ENCODE measurements at places on chromosomes 4 and X. TPM values are rescaled to one million over a fixed set of nuclear protein-coding genes. Genes with fewer than 3 reads are reported as not detected.

DNA sequence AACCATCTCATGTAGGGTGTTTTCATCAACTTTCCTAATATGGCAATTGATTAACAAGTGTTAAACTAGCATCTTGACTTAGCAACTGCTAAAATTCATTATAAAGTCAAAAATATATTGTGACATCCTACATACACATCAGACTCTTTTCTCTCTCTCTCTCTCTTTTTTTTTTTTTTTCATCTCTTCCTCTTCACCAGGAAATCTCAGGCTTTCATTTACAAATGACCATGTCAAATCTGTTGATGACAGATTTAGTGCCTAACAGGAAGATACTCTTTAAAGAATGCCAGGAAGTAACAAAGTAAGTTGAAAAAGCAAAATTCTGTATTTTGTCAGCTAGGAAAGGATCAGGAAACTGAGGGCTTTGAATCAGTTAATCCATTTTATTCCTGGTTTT lies 365.5 kb downstream of the PCDH7 start:
- DNase-seq: no peak

ZNF630 gene
- 4.4 TPM for total RNA-seq

DNA sequence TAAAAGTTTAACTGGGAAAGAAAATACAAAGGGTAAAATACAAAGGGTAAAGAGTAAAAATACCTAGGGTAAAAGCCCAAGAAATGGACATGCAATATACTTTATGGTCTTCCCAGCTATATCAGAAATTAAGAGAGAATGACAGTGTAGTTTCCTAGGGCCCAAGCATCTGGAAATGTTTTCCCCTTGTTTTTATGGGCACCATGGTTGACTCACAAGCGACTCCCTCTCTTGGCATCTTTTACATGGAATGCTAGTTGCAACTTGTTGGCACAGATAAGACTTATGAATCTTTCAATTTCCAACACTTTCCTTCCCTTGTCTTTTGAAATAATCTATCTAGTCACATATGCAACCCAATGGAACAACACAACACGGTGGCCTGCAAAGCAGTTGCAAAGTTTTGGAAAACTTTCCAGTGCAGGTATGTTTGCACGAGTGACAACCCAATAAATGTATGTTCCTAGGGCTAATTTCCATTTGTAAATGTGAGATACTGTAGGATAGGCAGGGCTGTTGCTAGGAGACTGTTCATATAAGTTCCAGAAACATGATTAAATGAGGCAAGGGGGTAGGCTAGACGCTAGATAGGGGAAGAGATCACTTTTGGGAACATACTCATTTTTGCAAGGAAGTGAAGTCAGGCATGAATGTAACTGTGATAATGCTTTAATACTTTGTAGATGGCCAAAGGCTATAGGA lies 36.4 kb upstream of the CWH43 start:
- no peak for DNase-seq

- no peak for DNase-seq
These were observed 249.1 kb downstream of the DCLK2 start for GRCh38 chr4:150327262-150327780.

Data from H4 (cell line).